AG09309 (cell line): ENCODE measurements at places on chromosomes 3 and 15.
A peak's percentile ranks its signal among the peaks of the same experiment; 100 is the strongest.

- DNase-seq: no peak
Measured at GRCh38 chr15:81275711-81276392, 48.1 kb downstream of the STARD5 start.

- DNase-seq: peak; percentile 11
Measured at GRCh38 chr3:136149667-136150066, 46.5 kb downstream of the MSL2 start.

DNA sequence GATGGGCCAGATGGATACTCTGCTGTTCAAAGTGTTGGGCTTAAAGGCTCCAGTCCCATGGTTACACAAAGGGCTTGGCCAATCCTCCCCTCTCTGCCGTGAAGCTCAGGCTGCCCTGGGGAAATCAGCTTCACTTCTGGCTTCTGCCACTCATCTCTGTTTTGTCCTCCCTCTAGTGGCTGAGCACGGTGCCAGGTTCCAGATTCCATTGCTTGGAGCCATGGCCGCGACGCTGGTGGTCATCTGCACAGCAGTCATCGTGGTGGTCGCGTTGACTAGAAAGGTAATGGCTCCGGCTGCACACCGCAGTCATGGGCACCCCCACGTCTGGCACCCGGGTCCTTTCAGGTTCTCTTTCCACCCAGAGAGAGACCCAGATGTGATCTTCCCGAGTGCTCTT lies 5.6 kb downstream of the TIGIT start:
- no peak for DNase-seq

DNA sequence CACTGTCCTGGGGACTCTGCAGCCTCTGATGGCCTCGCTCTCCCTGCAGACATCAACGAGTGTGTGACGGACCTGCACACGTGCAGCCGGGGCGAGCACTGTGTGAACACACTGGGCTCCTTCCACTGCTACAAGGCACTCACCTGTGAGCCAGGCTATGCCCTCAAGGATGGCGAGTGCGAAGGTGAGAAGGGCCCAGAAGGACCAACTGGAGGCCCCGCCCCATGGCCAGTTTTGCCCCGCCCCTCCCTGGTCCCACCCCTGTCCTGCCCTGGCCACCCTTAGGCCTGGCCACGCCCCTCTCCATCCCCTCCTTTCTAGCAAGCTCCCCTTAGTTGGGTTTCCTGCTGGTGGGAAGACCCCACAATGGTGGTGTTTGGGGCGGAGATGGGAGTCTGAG lies 77.5 kb downstream of the FBLN2 start:
- no peak for DNase-seq

DNA sequence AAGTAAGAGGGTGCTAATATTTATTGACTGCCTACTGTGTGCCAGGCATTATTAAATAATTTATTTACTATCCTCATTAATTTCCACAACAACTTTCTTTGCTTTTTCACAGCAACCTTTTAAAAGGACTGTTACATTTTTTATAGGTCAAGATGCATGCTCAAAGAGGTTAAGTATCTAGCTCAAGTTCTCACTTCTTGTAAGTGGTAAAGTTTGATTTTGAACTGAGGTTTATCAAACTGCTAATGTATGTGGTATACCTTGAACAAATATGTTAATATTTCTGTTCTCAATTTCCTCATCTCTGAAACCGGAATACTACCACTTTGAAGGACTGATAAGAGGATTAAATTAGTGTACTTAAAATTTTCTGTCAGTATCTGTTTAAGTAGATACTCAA lies 183.3 kb downstream of the AKAP13 start:
- no peak for DNase-seq
